ENCODE measurements at places on chromosomes 11 and 22.

DNA sequence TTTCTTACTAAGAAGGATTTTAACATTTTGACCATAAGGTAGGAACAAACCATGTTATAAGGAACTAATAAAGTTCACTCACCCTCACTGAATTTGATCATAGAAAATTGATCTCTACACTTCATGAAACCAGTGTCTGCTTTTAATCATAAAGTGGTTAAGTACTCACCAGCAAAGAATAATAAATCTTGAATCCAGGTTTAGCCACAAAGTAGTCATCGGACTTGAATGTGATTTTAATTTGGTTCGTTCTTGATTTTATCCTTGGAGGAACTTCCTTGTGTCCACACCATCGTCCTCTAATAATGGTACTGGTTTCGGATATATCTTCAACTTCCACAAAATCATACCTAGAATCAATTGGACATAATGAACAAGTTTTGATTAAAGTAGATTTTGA, 40.5 kb upstream of the DDI1 start:
- no peak for DNase-seq

GRCh38 chr22:27329131-27329850, 472.3 kb downstream of the MN1 start:
- DNase-seq = no peak

- DNase-seq = peak; percentile 63
Measured at GRCh38 chr11:62545437-62546243, 966 bp downstream of the AHNAK start.

GRCh38 chr11:3205261-3206155, 13.1 kb downstream of the MRGPRG start:
- no peak for DNase-seq

- no peak for DNase-seq
Measured at GRCh38 chr11:40387240-40387980, 1072.0 kb downstream of the LRRC4C start.

GRCh38 chr11:859394-860131, 16.9 kb downstream of the TSPAN4 start:
- DNase-seq = no peak

DNA sequence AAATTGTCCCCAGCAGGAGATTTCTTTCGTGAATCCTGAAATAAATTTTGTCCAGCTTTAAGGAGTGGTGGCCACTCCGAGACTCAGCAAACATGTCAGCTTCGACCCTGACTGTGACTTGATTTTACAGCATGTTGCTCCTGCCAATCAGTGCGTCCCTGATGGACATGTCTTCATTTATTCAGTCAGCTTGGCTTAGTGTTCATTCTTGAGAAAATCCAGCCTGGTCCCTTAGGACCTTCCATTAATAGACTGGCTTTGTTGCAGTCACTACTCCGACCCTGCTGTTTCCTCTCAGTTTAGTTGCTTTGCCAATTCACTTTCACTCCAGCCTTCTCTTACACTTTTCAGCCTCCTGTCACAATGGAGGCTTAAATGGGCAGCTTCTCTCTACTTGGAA, 30.5 kb downstream of the TMPRSS5 start:
- no peak for DNase-seq

DNA sequence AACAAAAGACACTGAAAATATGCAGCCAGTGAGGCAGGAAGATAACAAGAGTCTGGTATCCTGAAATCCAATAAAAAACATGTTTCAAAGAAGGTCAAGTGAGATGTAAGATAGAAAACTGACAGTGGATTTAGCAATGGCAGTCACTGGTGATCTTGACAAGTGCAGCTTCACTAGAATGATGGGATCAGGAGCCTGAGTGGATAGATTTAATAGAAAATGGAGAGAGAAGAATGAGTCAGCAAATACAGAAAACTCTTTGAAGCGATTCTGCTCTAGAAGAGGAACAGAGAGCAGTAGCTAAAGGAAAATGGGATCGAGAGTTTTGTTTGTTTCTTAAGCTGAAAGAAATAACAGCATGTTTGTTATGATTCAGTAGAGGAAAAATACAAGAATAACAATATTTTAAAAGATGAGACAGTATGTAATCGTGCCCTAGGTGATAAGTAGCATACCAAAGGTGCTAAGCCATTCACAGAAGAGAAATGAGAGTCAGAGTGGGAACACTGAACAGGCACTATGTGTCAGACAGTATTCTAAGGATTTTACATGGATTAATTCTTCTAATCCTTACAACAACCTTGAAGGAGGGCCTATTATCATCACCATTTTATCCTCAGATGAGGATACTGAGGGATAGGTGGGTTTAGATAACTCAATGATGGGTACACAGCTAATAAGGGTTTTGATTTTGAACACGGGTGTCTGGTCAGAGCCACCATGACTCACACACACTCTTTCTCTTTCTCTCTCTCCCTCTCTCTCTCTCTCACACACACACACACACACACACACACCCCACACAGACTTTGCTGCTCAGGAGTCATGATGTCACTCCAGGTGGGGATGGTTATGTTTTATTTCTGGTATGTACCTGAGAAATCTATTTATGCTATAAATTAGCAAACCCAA, 36.3 kb downstream of the MRE11 start:
- no peak for DNase-seq

DNA sequence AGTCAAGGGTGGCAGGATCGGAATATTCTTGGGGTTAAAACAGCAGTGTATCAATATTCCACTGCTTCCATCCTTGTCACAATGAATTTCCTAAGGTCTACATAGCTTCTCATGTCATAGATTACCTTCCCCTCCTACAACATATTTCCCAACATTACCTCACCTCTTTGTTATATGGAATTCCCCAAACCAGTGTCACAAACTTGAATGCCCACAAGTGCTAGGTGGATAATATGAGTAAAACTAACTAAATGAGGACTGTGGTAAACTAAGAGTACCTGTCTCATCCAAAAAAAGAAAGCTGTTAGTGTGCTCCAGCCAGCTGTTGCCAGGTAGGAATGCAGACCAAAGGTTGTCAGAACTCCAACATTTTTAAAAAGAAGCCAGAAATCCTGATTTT, 17.0 kb upstream of the NUCB2 start:
- DNase-seq = no peak

DNA sequence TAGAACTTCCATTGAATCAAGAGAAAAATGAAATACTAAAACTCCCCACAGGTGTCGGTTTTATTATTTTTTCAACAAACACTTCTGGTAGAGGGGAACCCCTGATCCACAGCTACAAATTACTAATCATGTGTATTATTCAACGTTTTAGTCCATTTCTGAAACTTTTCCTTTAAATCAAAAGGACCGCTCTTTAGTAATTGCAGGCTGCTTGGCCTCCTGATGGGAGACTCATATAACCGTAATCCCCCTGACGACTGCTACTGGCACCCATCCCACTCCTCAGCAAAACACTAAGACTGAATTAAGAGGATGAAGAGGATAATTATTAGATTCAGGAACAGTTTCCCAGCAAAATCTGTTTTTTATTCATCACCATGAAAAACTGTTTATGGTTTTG, 46.4 kb downstream of the PAX6 start:
- no peak for DNase-seq

DNA sequence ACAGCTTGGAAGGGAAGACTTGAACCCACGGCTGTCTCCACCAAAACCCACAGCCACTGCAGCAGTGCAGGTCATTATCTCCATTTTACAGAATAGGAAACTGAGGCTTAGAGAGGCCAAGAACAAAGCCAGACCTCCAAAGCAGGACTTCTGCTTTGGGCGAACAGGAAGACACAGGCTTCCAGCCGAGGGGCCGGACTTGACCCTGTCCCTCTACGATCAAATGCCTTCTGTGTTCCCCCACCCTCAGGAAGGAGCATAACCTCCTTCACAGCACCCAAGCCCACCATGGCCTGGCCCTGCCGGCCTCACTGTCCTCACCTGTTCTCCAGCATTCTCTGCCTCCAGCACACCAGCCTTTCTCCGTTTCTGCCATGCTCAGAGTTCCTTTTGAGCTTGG, 15.8 kb downstream of the IGLL1 start:
- no peak for DNase-seq

DNA sequence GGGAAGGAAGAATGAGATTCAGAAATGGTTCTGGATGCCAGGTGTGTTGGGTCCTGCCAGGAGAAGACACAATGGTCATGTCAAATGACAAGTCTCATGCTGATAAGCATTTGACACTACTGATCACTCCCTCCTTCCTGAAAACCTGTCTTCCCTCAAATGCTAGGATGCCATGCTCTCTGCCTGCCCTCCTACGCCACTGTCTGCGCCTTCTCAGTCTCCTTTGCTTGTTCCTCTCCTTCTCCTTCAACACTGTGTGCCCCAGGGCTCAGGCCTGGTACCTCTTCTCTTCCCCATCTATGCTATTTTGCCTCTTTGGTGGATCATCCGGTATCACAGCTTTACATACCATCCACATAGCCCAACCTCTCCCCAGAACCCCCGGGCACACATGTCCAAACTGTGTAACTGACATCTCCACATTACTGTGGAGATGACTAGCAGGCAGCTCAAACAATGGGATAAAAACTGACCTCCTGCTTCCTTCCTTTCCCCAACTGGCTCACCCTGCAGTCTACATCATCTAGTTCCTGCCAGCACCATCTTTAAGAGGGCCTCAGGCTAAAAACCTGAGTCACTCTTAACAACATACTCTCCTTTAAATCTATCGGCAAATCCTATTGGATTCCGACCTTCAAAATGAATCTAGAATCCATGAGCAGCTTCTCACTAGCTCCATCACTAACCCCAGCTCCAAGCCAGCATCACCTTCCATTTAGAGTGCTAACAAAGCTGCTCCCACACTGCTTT, 8.2 kb downstream of the AP1B1 start:
- DNase-seq = no peak

DNA sequence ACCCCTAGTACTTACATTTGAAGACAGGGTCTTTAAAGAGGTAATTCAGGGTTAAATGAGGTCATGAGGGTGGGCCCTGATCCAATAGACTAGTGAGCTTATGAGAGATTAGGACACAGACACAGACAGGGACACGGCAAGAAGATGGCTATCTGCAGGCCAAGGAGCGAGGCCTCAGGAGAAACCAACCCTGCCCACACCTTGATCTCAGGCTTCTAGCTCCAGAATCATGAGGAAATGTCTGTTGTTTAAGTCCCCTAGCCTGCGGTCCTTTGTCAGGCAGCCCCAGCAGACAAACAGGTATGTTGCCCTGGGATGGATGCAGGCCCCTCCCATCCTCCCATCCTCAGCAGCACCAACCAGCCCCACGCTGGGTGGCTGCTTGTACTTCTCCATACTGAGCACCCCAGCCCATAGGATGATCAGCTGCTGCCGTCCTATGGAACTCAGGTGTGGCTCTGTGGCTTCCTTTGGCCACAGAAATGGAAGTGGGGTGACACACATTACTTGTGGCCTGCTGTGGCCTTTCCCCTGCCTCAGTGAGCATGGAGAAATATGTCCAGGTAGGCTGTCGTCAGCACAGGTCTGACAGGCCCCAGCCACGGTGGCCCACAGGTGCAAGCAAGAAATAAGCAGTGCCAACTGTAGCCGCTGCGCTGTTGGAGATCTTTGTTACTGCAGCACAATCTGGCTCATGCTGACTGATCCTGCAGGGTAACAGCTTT, 7.9 kb downstream of the GNB1L start:
- no peak for DNase-seq

GRCh38 chr11:109326781-109327180, 95.2 kb upstream of the C11orf87 start:
- DNase-seq = no peak

GRCh38 chr11:117316197-117316961, at the start of gene BACE1:
BACE1 (minus strand) TSS chr11:117316256; CDS start chr11:117315795, 461 bp downstream.
- DNase-seq = no peak

Measured in T follicular helper cell (primary cell).